Astrocyte of the spinal cord (primary cell): ENCODE measurements at places on chromosomes 1 and 21.

DNA sequence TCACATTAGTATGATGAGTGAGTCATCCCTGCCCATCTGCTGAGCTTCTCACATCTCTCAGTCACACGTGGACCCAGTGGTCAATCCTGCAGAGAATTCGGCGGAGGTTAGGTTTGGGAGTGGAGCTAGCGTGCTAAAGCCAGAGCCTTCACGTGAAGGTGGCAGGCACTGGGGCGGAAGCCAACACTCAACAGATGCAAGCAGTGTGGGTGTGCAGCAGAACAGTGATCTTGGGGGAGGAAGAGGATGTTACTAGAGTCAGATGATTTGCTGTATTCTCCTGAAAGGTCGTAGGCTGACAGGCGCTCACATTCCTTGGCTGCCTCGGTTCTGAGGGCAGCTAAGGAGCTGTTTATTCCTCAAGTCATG is 6.7 kb downstream of the C1orf115 start:
- DNase-seq, result no peak

GRCh38 chr1:150789396-150789795 is 18.7 kb downstream of the CTSK start:
- DNase-seq, result no peak

DNA sequence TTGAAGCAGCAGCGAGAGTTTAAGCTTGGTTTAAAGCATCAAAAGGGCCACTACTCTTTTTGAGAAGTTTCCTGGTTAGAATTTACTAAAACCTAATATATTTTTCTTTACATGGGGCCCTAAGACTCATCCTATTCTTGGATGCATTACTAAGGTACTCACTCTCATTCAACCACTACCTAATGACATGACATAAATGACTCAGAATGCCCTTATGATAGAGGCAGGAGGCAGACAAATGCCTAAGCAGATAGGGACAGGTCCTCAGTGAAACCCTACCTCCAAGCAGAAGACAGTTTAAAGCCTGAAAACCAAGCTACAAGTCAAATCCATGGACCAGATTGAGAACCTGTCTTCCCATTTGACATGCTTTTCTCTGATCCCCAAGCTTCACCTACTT is 34.3 kb upstream of the SLC35A3 start:
- no peak for DNase-seq

DNA sequence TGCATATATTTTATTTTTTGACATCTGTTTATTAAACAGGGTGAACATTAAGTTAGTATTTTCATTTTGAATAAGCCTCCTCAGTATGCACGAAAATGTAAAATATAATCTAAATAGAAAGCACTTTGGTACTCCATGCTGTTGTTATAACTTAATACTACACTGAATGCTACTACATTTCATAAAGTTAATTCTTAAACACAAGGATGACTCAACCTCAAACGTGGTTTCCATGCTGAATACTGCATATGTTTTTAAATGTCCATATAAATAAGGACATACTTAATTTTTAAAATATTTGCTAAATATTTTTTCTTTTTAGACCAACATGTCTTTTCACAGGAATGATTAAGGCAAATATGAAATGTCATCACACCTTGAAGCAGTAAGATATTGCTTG is 83.9 kb downstream of the USP24 start:
- peak; percentile 41 for DNase-seq

DNA sequence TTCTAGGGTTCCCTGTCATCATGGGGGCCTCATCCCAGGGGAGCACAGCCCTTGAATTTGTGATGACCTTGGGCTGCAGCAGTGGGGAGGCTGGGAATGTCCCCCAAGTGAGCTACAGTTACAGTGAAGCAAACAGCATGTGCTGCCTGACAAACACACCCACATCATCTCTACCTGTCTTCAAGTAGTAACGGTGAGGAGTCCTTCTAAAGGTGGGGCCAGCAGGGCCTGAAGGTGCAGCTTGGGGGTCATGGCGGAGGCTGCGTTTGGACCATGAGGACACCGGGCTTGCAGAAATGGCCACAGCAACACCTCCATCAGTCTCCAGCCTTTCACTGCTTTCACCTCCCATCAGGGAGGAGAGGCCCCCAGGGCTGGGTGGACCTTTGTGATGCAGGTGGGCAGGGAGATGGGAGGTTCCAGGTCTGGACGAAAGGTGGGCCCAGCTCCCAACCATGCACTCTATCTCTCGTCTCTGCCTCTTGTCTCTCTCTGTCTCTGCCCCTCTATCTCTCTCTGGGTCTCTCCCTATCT is 55.7 kb downstream of the WNT9A start:
- DNase-seq, result no peak

- no peak for DNase-seq
These were observed 163.0 kb upstream of the EDN2 start for GRCh38 chr1:41647221-41648135.

- DNase-seq, result no peak
These were observed 47.7 kb upstream of the PPM1J start for GRCh38 chr1:112762541-112763500.

DNA sequence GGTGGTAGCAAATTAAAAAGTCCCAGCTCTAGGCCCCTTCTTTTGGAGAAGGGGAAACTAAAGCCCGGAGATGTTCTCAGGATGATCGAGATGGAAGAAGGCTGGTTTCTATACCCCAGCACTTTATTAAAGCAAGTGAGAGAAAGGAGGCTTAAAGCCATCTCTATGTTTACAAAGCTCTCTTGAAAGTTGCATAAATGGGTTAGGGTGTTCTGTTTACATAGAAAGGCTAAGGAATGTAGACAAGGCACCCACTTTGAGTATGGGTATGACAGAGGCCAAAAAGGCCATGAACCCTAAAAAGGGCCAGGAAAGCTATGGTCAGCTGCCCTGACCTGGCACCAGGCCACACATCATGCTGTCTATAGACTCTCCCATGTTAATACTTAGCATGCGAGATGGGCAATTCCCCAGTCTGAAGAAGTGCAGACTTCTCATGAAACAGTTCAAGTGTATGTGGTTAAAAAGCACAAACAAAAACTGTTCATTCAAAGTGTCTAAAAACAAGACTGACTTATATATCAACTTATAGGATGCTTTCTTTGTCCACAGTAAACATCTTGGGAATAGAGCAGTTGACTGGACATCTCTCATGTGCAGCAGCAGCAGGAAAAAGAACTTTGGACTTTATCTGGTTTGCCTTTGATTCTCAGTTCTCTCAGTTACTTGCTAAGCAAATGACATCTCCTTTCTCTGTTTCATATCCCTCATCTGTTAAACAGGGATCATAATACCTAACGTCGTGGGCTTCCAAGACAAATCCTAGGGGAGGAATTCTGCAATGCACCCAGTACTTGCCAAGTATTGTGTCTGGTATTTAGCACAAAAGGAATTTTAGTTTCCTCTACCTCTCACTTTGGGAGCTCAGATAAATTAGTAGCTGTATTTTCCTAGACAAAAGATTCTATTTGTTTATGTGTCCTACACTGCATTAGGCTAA is 521.6 kb downstream of the PLPP3 start:
- no peak for DNase-seq

- DNase-seq, result peak; percentile 51
These were observed 203.0 kb downstream of the PLPP3 start for GRCh38 chr1:56376188-56376984.

GRCh38 chr1:67429528-67430357 is 459 bp downstream of the SERBP1 start:
- DNase-seq, result no peak

DNA sequence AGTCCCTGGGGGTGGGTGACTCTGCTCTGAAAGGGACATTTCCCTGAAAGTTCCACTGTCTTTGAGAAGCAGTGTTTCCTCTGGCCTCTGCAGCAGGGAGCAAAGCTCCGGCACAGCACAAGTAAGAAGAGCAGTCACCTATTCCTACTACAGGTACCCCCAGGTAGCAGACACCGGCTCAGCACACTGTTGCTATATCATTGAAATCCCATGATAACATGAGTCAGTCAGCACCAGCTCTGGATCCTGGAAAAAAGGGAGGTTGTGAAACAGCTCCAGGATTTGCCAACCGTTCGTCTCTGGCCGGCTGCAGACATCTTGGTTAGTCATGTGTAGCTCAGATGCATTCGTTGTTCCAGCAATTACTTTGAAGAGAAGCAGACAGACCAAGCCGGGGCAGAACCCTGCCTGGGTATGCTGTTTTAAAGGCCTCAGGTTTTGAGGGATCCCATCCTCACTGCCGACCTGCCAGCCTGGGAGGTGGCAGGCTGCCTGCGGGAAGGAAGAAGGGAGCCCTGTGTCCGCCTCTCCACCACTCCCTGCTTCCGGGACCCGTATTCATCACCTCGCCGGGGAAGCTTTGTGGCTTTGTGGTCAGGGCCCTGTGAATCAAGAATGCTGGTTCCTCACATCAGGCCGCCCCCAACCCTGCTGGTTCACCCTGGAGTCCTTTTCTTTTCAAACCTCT is 139.2 kb downstream of the CLIC6 start:
- DNase-seq, result peak; percentile 93

DNA sequence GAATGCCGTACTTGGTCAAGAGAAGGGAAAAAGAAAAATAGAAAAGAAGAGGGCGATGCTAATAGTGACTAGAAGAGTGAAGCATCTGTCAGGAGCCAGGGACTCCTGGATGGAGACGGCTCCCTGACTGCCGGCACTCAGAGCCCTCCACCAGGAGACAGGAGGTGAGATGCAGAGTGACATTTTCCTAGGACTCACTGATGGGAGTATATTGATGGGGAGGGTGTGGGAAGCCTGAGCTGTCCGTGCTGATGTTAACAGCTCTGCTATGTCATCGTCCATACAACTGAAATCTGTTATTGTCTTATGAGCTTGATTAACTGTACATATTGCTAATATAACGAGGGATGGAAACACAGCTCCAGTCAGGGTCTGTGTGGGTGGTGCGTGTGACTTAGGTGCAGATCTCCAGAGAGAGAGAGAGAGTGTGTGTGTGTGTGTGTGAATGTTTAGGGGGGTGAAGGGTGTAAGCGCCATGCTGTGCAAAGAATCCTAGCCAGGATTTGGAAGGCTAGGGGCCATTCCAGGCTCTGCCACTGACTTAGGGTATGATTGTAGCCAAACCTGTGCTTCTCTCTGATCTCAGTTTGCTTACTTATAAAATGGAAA is 123.0 kb upstream of the KLHDC7A start:
- no peak for DNase-seq

GRCh38 chr1:29467989-29468900 is 231.9 kb downstream of the PTPRU start:
- no peak for DNase-seq

- peak; percentile 68 for DNase-seq
These were observed 15.7 kb upstream of the FGR start for GRCh38 chr1:27650539-27651175.

DNA sequence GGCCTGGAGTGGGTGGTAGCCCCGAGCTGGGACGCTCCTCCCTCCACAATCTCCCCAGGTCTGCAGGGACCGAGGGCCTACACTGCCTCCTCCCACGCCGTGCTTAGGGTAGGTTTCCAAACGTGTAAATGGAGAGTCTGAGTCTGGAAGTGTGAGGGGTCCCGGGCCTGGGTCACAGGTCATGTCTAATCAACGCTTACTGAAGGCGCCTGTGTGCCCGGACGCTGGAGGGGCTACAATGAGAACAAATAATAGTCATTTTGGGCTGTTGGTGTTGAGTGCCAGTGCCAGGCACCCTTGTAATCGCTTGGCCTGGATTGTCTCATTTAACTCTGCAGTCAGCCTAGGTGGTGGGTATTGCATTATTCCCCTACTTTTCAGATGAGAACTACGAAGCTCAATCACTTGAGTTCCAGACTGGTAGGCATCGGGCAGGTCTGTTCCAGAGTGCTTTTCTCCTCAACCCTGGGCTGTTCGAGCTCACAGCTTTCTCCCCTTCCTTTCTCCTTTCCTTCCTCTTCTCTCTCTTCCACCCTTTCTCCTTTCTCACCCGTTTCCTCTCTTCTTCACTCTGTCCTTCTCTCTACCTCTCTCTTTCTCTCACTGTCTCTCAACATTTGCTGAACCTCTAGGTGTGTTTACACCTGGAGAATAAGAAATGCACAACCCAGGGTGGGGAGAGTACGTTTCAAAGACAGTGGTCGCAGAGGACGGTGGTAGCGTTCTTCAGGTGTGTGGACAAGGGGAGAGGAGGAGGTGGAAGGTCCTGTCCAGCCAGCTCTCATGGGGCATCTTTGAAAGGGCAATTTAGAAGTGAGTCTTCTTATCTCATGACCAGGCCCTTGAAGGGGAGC is 883 bp downstream of the SLC66A1 start:
- no peak for DNase-seq

DNA sequence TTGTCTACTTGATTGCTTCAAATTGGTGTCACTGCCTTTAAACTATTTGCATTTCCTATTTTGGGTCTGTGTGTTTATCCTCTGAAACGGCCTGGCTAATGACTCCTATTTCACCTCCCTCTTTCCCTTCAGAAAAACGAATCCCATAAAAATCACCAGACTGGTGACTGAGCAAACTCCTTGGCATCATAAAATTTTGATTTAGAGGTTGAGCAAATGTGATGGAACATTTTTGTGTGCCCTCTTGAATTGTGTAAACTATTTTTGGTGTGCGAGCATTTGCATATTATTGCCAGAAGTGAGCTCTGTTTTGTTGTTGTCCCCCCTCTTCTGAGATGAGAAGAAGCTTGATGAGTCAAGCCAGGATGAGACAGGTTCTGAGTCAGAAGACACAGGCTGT is 316.1 kb downstream of the AJAP1 start:
- no peak for DNase-seq

- DNase-seq, result peak; percentile 63
These were observed 479 bp downstream of the SELENOF start for GRCh38 chr1:86913399-86913895.

DNA sequence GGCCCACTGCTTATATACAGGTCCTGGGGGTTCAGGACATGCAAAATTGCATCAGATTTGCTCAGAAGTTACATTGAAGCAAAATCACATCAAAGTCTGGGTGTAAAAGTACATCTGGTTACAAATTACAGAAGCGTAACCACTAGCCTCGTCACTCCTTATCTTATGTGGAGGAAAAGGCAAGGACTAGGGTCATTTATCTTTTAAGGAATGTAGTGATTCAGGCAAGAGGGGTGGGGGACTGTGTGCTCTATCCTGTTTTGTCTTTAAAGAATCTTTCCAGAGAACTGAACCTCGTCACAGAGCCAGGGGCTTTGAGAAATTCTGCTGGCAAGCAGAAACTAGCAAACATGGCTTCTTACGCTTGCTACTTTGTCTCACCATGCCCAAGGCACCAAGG is 61.1 kb upstream of the RAB4A start:
- peak; percentile 59 for DNase-seq
